ENCODE measurements at places on chromosomes 12 and 14.
A peak's percentile ranks its signal among the peaks of the same experiment; 100 is the strongest.

GRCh38 chr14:55348766-55349453, 62.7 kb downstream of the ATG14 start:
- no peak for DNase-seq

GRCh38 chr12:121789233-121789781, 4.2 kb downstream of the RHOF start:
- DNase-seq: no peak

DNA sequence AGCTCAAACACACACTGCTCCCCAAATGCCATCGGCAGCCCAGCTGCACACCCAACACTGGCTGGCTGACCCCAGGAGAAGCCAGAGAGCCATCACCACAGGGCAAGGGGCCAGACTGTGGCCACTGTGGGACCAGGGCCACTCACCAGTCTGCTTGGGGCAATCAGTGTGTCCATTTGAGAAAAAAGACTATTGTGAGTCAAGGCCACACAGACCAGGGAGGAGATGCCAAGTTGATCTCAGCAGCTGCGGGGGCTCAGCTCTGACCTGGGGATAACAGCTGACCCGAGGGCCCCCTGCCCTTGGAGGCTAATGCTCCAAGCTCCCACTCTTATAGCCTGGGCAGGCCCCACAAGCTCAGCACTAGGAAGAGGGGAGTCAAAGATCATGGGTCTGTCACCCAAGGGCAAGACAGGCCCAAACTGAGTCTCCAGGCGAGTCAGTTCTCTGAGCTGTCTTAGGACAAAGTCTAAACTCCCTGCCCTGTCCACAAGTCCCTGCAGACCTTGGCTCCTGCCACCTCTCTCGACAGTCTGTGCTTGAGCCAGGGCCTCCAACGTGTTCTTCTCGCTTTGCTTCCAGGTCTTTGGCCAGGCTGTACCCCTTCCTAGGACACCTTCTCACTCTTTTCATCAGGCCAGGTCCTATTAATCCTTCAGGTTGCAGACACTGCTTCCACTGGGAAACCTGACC, 30.1 kb upstream of the PNMA1 start:
- no peak for DNase-seq

GRCh38 chr14:93970965-93971634, 5.3 kb downstream of the ASB2 start:
- DNase-seq: peak; percentile 38

DNA sequence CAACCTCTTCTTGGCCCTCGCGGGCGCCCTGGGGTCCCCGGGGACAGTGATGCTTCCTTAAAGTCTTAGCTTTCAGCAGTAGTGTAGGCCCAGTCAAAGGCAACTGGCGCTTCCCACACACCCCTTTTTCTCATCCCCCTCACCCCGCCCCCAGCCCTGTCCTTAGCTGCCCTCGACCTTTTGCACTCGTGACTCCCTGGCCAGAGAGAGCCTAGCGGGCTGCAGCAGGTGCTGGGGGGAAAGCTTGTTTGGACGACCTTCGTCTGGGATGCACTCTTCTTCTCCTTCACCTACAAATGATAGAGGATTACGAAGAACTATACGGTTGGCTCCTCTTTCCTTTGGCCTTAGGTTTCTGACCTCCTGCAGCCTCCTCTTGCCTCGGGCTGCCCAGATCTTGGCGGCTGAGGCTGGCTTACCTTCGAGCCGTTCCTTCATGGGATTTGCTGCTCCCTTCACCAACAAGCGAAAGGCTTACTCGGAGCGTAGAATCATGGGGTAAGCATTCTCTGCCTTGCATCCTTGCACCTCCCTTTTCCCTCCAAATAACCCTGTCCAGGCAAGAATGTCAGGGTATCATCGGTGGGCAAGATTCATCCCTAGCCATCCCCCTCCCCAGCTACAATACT, 815 bp downstream of the COQ10A start:
- no peak for DNase-seq

DNA sequence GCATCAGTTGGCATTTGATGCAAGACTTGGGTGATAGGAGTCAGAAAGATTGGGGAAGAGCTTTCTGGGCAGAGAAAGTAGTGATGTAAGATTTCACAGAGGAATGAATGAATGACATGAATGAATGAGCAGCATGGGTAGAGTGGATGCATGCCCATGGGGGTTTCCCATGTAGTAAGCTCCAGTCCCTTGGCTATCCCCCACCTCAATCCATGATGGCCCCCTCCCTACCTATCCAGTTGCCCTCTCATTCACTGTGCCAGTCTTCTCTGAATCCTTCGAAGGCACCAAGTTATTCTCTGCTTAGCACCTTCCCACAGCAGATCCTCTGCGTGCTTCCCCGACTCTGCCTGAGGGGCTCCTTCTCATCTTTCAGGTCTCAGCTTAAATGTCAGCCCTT, 32.0 kb downstream of the ERH start:
- no peak for DNase-seq

DNA sequence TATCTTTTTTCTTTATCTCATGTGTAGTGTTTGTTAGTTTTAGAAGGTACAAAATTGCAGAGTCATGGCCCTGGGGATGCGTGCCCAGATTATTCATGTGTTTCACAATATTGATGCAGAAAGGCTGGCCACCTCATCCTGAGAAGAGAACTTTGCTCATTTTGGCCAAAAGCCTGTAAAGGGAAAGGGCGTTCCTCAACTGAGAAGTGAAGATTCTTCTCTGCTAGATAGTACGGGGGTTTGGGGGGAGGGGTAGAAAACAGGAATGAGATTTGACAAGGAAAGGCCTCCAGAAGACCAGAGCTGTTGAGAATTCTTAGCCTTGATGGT, 1.7 kb downstream of the MGST1 start:
- DNase-seq: no peak

- no peak for DNase-seq
Observed at GRCh38 chr12:49091056-49091835, 3.4 kb downstream of the DHH start.

GRCh38 chr14:104768437-104769323, 15.7 kb downstream of the SIVA1 start:
- DNase-seq: peak; percentile 94

GRCh38 chr14:68708343-68708742, 84.5 kb downstream of the ZFP36L1 start:
- no peak for DNase-seq

- DNase-seq: no peak
Observed at GRCh38 chr14:65738339-65738738, 325.8 kb downstream of the FUT8 start.

DNA sequence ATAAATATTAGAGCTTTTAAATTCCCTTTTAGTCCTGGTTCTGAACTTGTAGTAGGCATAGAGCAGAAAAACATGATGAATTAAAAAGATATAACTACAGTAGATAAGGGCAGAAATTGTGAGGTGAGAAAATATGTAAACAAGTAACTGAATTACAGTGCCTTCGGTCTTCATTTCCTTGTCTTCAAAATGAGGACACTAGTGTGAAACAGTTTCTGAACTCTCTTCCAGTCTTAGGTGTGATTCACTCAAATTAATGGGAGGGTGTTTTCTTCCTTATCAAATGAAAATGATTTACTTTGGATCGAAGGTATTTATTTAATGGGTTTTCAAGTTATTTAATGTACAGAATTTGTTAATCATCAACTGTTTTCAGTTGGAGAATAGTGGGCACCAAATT, 1.5 kb downstream of the FGD4 start:
- no peak for DNase-seq

DNA sequence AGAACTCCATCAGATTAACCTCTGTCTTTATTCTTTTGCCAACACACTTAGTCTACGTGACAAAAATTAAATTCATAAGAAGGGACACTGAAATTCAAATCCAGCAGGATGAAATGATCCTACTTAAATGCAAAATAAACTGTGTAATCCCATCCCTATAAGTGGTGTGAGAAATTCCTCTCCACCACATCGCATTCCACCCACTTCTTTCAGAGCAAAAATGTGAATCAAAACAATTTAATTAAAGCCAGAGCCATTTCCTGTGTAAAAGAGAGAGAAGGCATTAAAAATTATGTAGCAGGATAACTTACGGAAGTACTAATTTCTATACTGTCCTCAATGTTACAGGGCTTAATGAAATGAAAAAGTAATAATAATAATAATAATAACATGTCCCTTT, 844.3 kb downstream of the GALC start:
- DNase-seq: no peak

DNA sequence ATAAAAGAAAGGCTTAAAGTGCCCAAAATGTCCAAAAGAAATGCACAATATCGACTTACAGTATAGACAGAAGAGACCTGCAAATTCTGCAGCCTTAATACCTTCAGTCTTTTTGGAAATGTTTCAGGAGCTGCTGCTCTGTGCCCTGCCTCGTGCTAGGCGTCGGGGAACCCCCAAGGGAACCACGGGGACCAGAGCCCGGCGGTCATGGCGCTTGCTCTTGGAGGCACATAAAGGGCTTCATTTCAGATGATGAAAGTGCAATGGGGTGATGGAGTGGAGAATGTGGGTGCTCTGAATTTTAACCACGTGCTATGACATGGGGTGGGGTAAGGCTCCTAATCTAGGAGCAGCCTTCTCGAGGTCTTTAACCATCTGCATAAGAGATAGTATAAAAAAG, 14.8 kb upstream of the AACS start:
- no peak for DNase-seq

DNA sequence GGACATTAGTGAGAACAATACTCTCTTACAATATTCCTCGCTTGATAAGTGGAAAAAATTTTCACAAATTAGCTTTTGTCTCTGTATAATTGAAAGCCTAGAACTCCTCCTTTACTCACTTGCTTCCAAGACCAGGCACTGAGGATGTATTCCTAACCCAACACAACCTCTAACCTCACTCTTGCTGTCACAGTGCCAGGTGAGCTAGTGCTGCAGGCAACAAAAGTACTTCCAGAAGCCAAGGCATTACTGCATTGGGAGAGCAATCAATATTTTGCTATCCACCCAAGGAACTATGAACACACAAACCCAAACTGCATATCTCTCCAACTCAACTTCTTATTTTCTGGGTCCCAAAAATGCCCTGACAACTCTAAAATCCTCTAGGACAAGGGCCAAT, 1081.0 kb downstream of the VRK1 start:
- no peak for DNase-seq

DNA sequence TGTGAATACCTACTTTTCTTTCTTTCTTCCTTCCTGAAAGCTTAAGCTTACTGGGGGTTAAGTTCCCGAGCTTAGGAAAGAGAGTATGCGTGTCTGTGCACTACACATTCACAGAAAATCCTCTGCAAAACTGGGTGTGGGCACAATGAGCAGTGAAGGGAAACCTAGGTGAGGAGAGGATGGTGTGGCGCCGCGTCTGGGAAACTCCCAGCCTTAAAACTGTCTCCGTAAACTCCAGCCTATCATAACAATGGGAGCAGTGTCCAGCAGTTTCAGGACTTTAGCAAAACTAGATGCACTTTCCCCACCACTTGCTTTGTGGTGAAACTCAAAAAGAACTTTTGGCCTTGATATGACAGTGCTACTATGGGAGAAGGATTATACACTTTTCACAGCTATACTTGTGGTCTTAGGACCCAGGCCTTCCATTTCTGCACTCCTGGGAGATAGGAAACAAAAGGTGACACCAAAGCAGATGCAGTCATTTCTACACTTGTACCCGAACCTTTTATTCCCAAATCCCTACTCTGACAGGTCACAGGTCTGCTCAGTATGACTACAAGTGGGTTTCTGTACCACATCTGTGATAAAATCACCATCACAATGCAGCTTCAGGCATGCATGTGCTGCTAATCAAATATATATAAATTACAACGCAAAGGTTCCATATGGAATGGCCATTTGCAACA, 10.4 kb downstream of the AKAP5 start:
- DNase-seq: no peak

GRCh38 chr12:32437095-32437515, 37.7 kb downstream of the FGD4 start:
- no peak for DNase-seq

DNA sequence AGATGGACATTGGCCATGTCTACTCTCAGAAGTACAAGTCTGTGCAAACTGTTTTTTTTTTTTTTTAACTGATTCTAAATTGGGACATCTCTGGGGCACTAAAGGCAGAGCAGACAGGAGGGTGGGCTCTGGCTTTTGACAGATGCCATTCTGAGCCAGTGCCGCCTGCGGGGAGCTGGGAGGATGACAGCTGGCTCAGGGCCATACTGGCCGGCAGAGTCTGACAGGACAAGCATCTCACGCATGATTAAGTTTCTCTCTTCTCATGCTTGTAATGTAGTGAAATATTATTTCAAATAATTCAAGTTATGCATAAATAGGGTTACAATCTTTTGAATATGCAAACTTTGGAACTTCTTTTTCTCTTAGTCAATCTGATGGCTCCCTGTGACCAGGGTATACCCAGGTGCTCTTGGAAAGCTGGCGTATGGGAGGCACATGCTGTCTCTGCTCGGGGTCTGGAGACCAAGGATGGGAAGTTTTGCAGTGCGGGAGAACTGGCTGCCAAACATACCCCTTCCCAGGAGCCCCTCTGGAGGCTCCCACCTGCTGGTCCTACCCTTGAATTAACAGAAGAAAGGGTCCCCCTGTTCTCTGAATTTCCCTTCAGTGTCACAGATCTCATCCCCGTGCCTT, 7.6 kb downstream of the CDCA4 start:
- no peak for DNase-seq

Data from activated CD4-positive, alpha-beta T cell treated with anti-CD3 and anti-CD28 coated beads, Interleukin-2, amount 50 U/mL, for 4 hours (primary cell).